Activated CD8-positive, alpha-beta T cell treated with anti-CD3 and anti-CD28 coated beads for 36 hours (primary cell): ENCODE measurements at places on chromosomes 5 and 9.
A peak's percentile ranks its signal among the peaks of the same experiment; 100 is the strongest.

DNA sequence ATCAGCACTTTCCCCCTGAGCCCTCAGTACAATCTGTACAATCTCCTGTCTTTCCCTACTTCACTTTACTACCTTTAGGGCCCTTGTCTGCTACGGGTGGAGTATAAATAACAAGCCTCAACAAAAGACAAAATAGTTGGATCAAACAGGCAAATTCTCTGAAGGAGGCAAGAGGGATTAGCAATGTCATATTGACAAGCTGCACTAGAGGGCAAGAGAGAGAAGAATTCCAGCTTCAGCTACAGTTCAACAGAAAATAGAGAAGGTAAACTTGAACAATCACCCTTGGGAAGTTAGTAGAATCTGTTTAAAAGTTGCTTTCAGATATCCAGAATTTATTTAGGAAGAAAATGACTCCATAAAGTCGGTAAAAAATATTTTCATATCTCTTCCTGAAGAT is 68.4 kb upstream of the IZUMO3 start:
- H3K4me1 ChIP-seq: no peaks in the 10 kb centered on the region
- DNase-seq: no peak
- H3K27me3 ChIP-seq: no peaks in the 10 kb centered on the region
- H3K27ac ChIP-seq: no peak overlapping the region
- H3K4me3 ChIP-seq: no peak overlapping the region

DNA sequence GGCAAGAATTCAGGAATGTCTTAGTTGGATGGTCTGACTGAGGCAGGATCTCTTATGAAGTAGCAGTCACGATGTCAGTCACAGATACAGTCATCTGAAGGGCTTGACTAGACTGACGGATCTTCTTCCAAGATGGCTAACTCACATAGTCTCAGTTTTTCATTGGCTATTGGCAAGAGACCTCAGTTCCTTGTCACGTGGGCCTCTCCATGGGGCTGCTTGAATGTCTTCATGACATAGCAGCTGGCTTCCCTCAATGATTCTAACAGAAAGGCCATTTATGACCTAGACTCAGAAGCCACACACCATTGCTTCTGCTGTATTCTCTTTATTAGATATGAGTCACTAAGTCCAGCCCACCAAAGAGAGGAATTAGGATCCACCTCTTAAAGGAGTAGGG is 4.7 kb downstream of the APC start:
- peaks cover 24% of the 10 kb centered on the region for H3K4me1 ChIP-seq
- no peak overlapping the region for H3K27ac ChIP-seq
- peaks cover 5% of the 10 kb centered on the region for H3K36me3 ChIP-seq
- H3K27me3 ChIP-seq: no peaks in the 10 kb centered on the region
- peak; percentile 7 for DNase-seq

DNA sequence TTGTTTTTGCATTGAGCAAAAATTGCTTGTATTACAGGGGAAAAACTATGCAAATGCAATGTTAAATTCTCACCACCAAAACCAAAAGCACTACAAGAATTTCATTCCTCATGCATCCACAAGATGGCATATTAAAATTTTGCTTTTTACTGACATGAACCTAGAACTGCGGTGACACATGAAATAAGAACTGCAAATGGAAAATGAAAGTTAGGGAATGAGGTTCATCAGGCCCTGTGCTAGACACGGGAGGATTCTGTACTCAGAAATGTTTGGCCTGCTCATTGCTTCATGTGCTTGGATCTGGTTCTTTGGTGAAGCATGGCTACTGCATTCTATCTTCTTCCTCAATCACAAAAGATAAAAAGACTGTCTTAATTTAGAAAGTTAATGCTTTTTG is 9.1 kb upstream of the RFK start:
- peak overlapping the region; percentile 74 for H3K27ac ChIP-seq
- H3K4me3 ChIP-seq: no peak overlapping the region
- peaks cover 19% of the 10 kb centered on the region for H3K4me1 ChIP-seq
- peak; percentile 22 for DNase-seq
- H3K36me3 ChIP-seq: no peaks in the 10 kb centered on the region

DNA sequence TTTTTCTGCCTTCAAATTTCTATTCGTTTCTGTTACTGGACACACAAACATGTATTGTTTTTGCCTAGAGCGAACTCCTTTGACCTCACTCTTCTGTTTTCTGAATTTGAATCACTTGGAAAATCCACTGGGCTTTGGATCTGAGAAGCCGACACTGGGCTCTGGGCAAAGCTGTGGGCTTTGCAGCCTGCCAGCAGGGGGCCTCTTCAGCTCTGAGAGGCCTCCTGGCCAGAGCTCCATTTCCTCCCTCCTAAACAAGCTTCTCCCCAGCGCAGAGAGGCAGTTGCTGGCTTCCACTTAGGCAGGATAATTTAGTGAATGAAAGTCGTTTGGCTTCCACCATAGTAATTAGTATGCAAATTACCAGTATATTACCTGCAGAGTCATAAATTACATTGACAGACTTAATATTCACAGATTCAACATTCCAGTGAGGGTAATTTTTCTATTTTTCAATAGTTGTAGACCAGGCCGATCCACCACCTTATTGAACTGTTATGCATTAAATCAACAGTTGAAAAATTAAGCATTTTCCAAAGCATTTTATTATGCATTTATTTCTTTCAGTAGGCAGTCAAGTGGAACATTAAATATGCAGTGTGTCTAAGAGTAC is 104.0 kb upstream of the ZNF366 start:
- H3K27ac ChIP-seq: no peak overlapping the region
- no peaks in the 10 kb centered on the region for H3K4me1 ChIP-seq
- peaks cover 7% of the 10 kb centered on the region for H3K27me3 ChIP-seq
- no peaks in the 10 kb centered on the region for H3K36me3 ChIP-seq
- H3K4me3 ChIP-seq: no peak overlapping the region
- DNase-seq: peak; percentile 55

GRCh38 chr9:37382982-37383357 is 39.5 kb upstream of the GRHPR start:
- H3K4me3 ChIP-seq: no peak overlapping the region
- no peak for DNase-seq
- H3K27me3 ChIP-seq: no peaks in the 10 kb centered on the region
- no peak overlapping the region for H3K27ac ChIP-seq
- H3K4me1 ChIP-seq: no peaks in the 10 kb centered on the region

GRCh38 chr9:18347386-18348082 is 126.4 kb upstream of the ADAMTSL1 start:
- H3K27me3 ChIP-seq: peaks cover 3% of the 10 kb centered on the region
- no peak overlapping the region for H3K4me3 ChIP-seq
- DNase-seq: no peak
- no peaks in the 10 kb centered on the region for H3K36me3 ChIP-seq
- H3K4me1 ChIP-seq: no peaks in the 10 kb centered on the region
- no peak overlapping the region for H3K27ac ChIP-seq

GRCh38 chr5:110580625-110581024 is 145.8 kb downstream of the TMEM232 start:
- H3K36me3 ChIP-seq: no peaks in the 10 kb centered on the region
- no peak for DNase-seq
- H3K4me1 ChIP-seq: no peaks in the 10 kb centered on the region

DNA sequence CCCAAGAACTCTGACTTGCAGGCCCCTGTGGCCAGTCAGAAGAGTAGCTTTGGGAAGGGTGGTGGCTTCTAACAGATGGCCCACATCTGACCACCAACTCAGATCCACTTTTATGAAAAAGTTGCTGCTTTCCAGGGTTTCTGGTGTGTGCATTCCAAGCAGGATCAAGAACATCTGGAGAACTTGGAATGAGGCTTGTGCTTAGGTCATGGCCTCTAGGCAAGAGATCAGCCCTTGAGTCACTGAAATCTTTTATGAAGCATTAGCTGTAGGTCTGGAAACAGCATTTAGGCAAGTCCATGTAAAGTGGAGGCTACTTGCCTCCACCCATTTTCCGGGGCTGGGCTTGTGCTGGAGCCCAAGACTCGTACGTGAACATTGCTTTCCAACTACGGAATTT is 433.3 kb downstream of the SH3GL2 start:
- H3K4me1 ChIP-seq: no peaks in the 10 kb centered on the region
- H3K36me3 ChIP-seq: no peaks in the 10 kb centered on the region
- no peak for DNase-seq
- H3K27me3 ChIP-seq: no peaks in the 10 kb centered on the region
- H3K4me3 ChIP-seq: no peak overlapping the region

GRCh38 chr9:108551030-108551841 is 304.6 kb downstream of the ACTL7B start:
- no peak for DNase-seq
- peaks cover 2% of the 10 kb centered on the region for H3K27me3 ChIP-seq
- H3K36me3 ChIP-seq: no peaks in the 10 kb centered on the region
- no peak overlapping the region for H3K4me3 ChIP-seq
- no peaks in the 10 kb centered on the region for H3K4me1 ChIP-seq

- H3K4me3 ChIP-seq: no peak overlapping the region
- peaks cover 14% of the 10 kb centered on the region for H3K27me3 ChIP-seq
- no peak for DNase-seq
- no peaks in the 10 kb centered on the region for H3K36me3 ChIP-seq
- no peak overlapping the region for H3K27ac ChIP-seq
These were observed 15.2 kb upstream of the SPATA9 start for GRCh38 chr5:95697781-95698681.

DNA sequence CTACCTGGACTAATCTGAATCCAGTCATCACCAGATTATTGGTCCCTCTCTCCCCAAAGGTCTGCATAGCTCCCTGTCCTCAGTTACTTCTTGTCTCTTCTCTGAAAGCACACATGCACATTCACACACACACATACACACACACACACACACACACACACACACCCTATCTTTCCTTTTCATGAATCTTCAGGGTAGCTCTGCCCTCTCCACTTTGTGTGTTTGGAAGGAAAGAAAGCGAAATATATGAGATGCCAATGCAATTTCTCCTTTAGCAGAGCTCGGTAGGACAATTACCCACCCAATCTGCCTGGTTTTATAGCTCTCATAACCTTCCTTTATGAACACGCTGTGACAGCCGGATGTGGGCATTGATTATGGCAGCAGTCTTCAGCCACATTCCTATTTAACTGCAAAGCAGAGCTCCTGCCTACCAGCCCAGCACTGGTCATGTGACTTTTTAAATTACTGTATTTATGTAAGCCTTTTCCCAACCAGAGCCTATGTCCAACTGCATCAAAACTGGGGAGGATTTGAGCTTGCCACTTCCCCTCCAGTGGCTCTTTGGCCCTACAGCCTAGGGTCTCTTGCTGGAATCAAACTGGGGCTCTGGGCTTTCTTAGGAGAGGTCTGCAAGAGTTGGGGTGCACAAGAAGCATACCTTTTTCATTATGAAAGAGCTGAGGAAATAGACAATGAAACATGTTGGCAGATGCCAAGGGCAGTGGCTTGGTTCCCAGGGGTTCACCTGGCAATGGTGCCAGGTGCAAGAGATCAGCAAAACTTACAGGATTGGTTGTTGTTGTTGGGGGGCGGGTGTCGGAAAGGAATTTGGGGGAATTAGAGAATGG is 20.8 kb upstream of the MATR3 start:
- peaks cover 2% of the 10 kb centered on the region for H3K27me3 ChIP-seq
- peak overlapping the region; percentile 97 for H3K4me3 ChIP-seq
- DNase-seq: peak; percentile 67
- H3K36me3 ChIP-seq: peaks cover 34% of the 10 kb centered on the region
- H3K27ac ChIP-seq: peak overlapping the region; percentile 92

- no peak overlapping the region for H3K4me3 ChIP-seq
- no peak overlapping the region for H3K27ac ChIP-seq
- H3K27me3 ChIP-seq: no peaks in the 10 kb centered on the region
- H3K36me3 ChIP-seq: no peaks in the 10 kb centered on the region
- H3K4me1 ChIP-seq: no peaks in the 10 kb centered on the region
These were observed 32.8 kb downstream of the RUSC2 start for GRCh38 chr9:35522700-35523099.

DNA sequence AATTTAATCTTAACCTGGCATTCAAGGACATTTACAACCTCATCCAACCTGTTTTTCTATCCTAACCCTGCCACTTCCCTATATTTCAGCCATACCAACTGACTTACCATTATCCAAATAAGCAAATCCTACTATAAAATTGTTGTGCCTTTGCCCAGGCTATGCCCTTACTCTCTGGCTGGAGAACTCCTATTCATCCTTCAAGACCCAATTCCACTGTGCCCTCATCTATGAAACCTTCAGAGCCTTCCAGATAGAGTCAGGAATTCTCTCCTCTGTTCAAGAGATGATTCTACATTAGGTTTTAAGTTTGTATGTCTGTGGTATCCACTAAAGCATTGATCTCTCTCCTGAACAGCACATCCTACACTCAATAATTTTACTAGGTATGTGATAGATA is 46.3 kb upstream of the MSX2 start:
- DNase-seq: no peak
- peaks cover 3% of the 10 kb centered on the region for H3K27me3 ChIP-seq
- H3K27ac ChIP-seq: no peak overlapping the region
- no peak overlapping the region for H3K4me3 ChIP-seq
- H3K36me3 ChIP-seq: no peaks in the 10 kb centered on the region
- H3K4me1 ChIP-seq: no peaks in the 10 kb centered on the region

DNA sequence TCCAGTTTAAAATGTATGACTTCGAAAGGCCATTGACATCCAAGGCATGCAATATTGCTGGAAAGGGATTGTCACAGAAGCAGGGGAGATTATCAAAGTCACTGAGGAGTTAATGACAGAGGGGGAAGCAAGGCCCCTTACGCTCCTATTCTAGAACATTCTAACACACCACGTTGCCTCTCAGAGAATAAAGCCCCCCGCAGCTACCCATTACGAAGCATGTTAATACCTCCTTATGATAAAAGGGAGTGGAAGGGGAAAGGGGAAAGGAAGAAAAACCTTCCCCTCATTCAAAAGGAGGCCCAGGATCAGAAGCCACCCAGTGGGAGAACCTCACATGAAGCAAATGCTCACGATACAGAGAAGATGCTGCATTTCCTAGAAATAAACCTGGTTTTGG is 213.6 kb downstream of the DAB2IP start:
- no peak for DNase-seq
- H3K4me3 ChIP-seq: no peak overlapping the region
- no peaks in the 10 kb centered on the region for H3K27me3 ChIP-seq
- H3K27ac ChIP-seq: no peak overlapping the region
- no peaks in the 10 kb centered on the region for H3K4me1 ChIP-seq

GRCh38 chr9:136019681-136020060 is 58.5 kb upstream of the UBAC1 start:
- H3K4me3 ChIP-seq: no peak overlapping the region
- no peaks in the 10 kb centered on the region for H3K27me3 ChIP-seq
- no peak for DNase-seq
- H3K36me3 ChIP-seq: no peaks in the 10 kb centered on the region
- H3K4me1 ChIP-seq: peaks cover 5% of the 10 kb centered on the region

- H3K4me3 ChIP-seq: no peak overlapping the region
- H3K27me3 ChIP-seq: peaks cover 8% of the 10 kb centered on the region
- no peak overlapping the region for H3K27ac ChIP-seq
- H3K36me3 ChIP-seq: no peaks in the 10 kb centered on the region
These were observed 274.2 kb upstream of the KLF9 start for GRCh38 chr9:70688704-70689103.

GRCh38 chr5:2755681-2756171 is 4.2 kb upstream of the IRX2 start:
- H3K36me3 ChIP-seq: peaks cover 3% of the 10 kb centered on the region
- H3K27ac ChIP-seq: no peak overlapping the region
- DNase-seq: no peak
- H3K4me1 ChIP-seq: peaks cover 16% of the 10 kb centered on the region
- H3K27me3 ChIP-seq: peaks cover 56% of the 10 kb centered on the region

- no peaks in the 10 kb centered on the region for H3K36me3 ChIP-seq
- H3K4me3 ChIP-seq: no peak overlapping the region
- H3K27ac ChIP-seq: no peak overlapping the region
- H3K27me3 ChIP-seq: peaks cover 12% of the 10 kb centered on the region
- H3K4me1 ChIP-seq: no peaks in the 10 kb centered on the region
These were observed 60.2 kb upstream of the PIP5K1B start for GRCh38 chr9:68644831-68645230.

- peaks cover 4% of the 10 kb centered on the region for H3K27me3 ChIP-seq
- H3K4me1 ChIP-seq: no peaks in the 10 kb centered on the region
- H3K4me3 ChIP-seq: no peak overlapping the region
These were observed 215.2 kb upstream of the KLF4 start for GRCh38 chr9:107704774-107705173.
